ENCODE measurements at places on chromosomes 2 and 18. TPM values are rescaled to one million over a fixed set of nuclear protein-coding genes. Genes with fewer than 3 reads are reported as not detected.

DNA sequence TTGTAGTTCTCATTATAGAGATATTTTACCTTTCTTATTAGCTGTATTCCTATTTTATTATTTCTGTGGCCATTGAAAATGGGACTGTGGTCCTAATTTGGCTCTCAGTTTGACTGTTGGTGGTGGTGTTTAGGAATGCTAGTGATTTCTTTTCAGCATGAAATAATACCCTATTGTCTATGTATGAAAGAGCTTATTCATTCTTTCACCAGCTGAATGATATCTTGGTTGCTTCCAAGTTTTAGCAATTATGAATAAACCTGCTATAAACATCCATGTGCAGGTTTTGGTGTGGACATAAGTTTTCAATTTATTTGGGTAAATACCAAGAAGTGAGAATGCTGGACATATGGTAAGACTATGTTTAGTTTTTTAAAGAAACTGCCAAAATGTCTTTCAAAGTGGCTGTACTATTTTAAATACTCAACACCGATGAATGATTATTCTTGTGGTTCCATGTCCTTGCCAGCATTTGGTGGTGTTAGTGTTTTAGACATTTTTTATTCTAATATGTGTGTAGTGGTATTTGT is 501.6 kb upstream of the GYPC start:
- no peak for DNase-seq

DNA sequence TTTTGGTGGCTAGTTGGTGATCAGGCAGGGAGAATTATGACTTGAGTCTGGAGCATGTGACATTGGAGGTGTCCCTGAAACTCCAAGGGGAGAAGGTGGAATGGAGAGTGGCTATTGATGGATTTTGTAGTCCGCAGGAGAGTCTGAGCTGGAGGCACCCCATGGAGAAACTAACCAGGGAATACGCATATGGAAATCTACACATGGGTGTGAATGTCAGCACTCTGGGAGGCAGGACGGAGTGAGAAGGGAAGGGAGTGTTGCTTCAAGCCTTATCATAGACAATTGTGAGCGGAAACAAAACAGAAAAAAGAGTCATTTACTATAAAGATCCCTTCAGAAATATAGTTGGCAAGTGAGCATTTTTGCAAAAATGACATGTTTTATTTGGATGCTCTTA is 667 bp upstream of the SCYGR4 start:
- no peak for DNase-seq

DNA sequence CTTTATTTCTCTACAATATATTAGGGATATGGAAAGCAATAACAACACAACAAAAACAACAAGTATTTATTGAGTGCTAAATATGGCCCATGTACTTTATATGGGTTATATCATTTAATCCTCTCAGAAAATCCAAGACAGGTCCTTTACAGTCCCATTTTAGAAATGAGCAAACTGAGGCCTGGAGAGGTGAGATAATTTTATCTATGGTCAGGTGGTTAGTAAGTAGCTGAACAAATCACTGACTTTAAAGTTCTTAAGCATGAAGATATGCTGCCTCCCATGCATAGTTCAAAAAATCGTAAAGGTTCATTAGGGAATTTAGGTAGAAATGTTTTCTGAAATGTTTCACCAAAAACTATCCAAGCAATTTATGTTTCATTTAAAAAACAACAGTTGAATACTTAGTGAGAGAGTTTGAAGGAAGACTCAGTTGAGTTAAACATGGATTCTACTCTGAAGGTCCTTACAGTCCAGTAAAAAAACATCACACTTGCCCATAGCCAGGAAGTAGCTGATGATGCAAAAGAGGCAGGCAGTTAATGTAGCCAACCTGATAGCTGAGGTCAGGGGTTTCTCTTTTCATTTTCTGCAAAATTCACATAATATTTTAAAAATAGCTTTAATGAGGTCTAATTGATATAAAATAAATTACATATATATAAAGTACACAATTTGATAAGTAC is 7.6 kb upstream of the NFE2L2 start:
- no peak for DNase-seq

DNA sequence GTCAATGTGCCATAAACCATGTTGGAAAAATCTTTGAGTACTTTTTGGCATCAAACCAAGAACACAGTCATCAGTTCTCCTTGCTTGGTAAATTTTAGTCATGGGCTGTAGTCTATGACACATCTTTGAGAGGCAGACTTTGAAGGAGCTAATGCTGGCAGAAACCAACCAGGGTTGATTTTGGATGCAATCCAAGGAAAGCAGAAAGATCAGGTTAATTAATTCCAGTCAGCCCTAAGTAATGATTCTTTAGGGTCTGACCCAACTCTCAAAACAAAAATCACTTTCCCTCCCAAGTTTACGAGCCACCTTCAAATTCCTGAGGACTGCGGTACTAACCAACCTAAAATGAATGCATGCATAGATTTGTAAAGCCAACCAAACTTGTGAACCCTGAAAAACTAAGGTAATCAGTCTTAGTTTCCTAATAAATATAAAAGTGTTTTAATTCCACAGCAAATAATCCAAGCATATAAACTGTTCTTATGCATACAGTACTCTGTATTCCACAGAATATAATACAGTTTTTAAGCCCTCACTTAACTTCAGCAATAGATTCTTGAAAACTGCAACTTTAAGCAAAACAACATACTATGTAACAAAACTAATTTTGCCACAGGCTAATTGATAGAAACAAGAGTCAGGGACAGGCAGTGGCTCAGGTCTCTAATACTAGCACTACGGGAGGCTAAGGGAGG is 22.0 kb downstream of the AP1S3 start:
- no peak for DNase-seq

SPATA3 gene
- total RNA-seq = not detected

GRCh38 chr2:141557329-141558095 is 573.3 kb downstream of the LRP1B start:
- no peak for DNase-seq

GRCh38 chr2:10844097-10844496 is 31.5 kb upstream of the PDIA6 start:
- DNase-seq = peak; percentile 76

DNA sequence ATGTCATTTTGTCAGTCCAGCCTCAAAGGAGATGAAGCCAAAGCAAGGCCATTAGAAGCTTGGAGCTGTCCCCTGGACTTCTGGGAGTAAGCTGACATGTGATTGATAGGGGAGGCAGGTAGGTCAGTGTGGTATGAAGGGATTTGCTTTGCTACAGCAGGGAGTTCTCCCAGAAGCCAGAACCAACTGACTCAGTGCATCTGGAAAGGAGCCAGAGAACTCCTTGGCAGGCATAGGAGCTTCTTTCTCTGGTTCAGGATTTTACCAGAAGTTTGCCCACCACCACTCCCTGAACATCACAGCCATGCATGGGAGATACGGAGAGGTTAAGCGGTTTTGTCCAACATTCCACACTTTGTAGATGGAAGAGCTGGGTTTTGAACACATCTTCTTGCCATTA is 24.5 kb upstream of the KCNE4 start:
- DNase-seq = no peak

DNA sequence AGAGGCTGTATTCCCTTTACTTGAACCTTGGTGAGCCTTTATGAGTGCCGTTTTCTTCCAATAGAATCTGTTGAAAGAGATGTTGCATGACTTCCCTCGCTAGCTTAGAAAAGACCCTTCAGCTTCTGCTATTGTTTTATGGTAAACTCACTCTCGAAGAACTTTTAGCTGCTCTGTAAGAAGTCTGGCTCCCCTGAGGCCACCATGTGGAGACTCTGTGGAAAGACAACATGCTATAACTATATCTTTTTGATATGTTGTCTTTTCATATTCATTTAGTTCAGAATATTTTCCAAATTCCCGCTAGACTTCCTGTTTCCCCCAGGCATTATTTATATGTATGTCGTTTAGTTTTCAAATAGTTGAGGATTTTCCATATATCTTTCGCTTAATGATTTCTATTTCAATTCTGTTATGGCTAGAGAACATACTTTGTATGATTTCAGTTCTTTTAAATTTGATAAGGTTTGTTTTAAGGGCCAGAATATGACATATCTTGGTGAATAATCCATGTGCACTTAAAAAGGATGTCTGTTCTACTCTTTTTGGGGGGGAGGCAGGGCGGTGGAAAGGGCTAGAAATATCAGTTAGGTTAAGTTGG is 64.1 kb downstream of the PTPN4 start:
- peak; percentile 27 for DNase-seq

DNA sequence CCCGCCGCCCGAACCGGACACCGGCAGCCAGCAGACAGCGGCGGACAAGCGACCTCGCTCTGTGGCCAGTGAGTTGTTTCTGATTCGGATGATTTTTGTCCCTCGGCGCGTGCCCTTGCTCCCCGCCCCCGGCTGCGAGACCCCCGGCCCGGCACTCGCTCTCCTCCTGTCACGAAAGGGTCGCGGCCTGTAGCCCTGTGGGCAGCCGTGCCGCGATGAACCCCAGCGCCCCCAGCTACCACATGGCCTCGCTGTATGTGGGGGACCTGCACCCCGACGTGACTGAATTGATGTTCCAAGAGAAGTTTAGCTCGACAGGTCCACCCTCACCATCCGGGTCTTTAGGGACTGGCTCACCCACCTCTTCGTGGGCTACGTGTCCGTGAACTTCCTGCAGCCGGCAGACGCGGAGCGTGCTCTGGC is 1257.5 kb upstream of the ACVR2A start:
- no peak for DNase-seq

KYNU gene
- total RNA-seq = not detected

DNA sequence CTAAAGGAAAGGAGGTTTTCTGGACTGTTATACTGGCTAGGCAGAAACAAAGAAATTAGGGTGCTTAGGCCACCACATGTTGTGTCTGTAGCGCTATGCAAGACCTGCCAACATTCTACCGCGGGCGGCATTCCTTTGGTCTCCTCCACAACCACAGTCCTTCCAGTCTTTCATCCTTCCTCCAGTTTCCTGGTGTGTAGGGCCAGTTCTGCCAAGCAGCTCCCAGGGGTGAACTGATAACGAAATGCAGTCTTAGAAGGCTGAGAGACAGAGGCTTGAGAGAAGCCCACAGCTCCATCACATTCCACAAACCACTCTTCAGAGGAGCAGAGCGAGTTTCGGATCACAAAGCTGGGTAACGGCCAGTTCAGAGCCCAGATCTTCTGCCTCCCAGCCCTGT is 19.5 kb upstream of the CXXC1 start:
- DNase-seq = no peak

DNA sequence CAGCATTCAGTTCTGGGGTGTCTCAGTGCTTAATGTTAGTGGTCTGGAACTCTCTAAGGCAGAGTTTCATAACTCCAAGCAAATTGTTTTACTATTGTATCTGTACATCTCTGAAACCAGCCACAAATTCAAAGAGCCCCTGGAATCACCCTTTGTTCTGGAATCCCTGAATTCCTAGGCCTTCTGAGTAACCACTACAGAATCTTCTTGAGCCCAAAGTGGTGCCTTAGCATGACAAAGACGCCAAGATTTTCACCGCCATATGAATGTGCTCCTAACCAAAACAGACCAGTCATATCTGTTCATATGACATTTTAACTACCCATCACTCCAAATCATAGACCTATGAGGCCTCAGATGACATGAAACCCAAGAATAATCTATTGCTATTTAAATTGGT is 668.1 kb downstream of the EPHA4 start:
- DNase-seq = no peak

LCT gene
- total RNA-seq = not detected

Data from SJCRH30 (cell line).